ENCODE measurements at places on chromosomes 5 and 9.

GRCh38 chr5:40274568-40274967, 405.1 kb upstream of the PTGER4 start:
- no peak for DNase-seq

GRCh38 chr9:113416149-113416721, 5.7 kb downstream of the C9orf43 start:
- DNase-seq: no peak

GRCh38 chr5:36756848-36757247, 119.7 kb upstream of the NIPBL start:
- DNase-seq: no peak

DNA sequence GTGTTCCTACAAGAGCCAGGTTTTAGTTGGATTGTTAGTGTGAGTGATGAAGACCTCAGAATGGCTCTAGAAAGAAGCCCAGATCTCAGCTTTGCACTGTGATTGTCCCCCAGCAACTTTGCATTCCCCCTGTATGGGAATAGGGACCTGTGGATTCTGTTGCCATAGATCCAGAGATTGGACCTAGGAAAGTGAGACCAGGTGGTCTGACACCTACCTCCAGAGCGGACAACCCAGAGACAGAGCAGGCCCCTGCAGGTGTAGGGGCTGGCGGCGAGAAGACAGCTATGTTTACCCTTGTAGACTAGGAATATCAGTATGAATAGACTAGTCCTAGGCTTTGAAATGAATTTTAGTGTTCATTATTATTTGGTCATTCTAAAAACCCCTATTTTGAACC, 53.6 kb downstream of the IRF1 start:
- no peak for DNase-seq

DNA sequence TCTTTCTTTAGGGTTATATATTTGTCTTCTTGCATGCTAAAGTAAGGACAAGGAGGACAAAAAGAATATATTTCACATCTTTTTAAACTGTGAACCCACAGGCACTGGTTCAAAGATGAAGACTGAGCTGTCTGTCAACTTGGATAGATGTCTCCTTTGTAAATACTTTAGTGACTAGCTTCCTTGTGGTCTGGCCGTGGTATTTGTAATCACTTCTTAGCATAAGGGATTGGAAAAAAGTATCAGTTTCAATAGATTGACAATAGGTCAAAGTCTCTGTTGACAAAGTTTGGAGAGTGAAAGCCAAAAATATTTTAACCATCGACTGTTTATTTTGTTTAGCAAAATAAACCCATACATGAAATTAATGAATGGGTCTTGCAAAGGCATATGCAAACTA, 91.4 kb downstream of the TMEM167A start:
- no peak for DNase-seq

DNA sequence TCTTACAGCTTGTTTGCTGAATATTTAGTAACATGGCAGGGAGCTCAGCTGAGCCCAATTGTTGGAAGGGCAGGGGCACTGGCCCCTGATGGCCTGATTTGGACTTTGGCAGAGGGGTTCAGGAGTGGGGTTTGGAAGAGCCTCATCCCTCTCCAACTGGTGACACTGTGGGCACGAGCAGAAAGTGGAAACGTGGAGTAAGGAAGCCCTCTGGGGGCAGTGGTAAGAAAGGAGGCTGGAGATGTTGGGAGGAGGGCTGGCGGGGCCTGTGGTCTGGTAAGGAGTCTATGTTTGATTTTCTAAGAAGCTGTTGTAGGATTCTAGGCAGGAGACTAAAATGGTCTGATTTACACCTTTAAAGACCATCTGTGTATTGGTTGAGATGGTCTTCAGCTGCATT, 208.9 kb downstream of the HSPA4 start:
- no peak for DNase-seq

- DNase-seq: no peak
Measured at GRCh38 chr5:77010243-77010642, 20.0 kb upstream of the AGGF1 start.

DNA sequence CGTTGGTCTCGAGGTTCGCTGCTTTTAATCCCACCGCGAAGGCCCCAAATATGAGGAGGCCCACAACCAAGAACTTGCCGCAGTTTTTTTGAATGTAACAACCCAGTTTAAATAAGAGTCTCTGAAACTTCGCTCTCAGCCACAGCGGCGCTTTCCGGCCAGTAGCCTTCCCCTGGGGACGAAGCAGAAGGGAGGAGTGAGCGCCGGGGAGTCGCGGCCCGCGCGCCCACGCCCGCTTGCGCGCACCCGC, 10.4 kb downstream of the PTCH1 start:
- peak; percentile 17 for DNase-seq

GRCh38 chr5:151180291-151180690, 22.7 kb upstream of the ANXA6 start:
- no peak for DNase-seq

DNA sequence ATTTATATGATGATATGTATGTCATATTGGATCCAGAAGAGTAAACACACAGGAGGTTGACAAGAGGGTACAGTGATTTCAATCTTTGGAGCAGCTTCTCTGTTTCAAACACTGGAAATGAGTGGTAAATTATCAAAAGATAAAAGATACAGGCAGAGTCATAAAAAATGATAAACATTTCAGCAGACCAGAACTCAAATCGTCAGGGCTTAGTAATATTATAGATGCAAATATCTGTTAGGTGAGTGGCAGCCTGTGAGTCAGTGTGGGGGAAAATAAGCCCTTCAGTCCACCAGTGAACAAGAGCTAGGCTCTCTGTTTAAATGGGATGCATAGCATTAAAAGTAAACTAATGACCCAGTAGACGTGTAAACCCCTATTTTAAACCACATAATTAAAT, 1378.1 kb downstream of the EFNA5 start:
- DNase-seq: no peak

GRCh38 chr5:57710126-57710525, 227.5 kb upstream of the ACTBL2 start:
- no peak for DNase-seq

- DNase-seq: no peak
Measured at GRCh38 chr9:117624106-117624505, 80.1 kb upstream of the TLR4 start.

GRCh38 chr5:11037080-11037479, 276.0 kb upstream of the DAP start:
- DNase-seq: no peak

- no peak for DNase-seq
Measured at GRCh38 chr5:87946271-87946670, 322.4 kb downstream of the TMEM161B start.

GRCh38 chr5:178119915-178120606, 6.7 kb downstream of the N4BP3 start:
- DNase-seq: no peak

DNA sequence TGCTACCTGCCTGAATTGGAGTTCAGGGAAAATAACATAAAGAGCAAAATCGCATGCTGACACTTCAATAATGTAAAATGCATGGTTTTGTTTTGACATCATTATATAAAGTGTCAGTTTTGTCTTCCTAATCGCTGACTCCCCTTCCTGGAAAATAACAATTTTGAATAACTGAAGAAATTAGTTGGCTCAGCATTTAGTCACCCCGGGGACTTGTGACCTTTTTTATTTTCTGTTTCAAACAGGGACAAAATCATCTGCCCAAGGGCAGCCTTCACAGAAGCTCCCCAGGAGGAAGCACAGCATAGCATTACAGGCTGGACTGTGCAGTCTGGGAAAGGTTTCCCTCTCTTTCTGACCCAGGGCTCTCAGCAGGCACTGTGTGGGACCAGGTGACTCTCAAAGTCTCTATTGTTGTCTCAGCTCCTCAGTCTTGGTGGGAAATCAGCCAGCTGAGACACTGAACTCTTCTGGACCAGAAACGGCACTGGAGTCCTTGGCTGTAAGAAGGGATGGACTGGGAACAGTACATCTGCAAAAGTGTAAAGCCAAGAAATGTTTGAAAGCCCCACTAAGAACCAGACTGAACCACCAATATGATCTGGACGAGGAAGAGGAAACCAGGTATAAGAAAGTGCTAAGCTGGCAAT, 671.3 kb upstream of the KLF4 start:
- DNase-seq: no peak

DNA sequence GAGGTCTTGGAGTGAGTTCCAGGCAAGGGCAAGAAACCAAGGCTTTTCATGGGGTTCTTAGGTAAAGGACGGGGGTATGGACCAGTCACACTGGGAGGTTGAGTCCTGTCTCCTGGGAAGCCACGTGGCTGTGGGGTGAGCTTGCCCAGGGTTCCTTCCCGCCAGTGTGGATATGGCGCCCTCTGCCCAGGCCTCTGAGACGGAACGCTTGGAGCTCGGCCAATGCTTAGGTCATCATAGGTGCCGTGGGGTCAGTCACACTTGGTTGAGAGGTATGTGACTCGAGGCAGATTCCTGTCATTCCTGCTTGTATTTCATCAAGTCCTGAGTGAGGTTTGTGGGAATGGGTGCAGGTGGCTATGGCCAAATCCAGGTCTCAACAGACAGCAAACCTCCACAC, 46.2 kb downstream of the TENT4A start:
- DNase-seq: no peak

DNA sequence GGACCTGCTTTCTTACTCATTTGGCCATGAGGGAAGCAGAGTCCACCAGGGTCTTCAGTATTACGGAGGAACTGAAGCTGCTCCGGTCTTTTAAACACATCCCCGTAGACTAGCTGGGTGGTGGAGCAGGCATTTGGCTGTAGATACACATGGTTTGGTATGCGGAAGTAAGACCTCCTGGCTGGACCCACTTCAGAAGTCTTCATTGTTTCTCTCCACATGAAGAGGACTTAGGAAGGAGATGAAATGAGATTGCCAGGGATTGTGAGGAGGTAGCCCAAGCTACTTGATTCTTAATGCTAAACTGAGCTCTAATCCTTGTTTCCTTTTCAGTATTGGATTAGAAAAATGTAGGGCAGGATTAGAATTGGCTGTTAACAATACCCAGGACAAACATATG, 32.9 kb downstream of the STXBP1 start:
- no peak for DNase-seq

- DNase-seq: no peak
Measured at GRCh38 chr9:35923927-35924763, 14.9 kb downstream of the SPAAR start.

- DNase-seq: no peak
Measured at GRCh38 chr9:120536094-120536493, 43.9 kb downstream of the CDK5RAP2 start.

DNA sequence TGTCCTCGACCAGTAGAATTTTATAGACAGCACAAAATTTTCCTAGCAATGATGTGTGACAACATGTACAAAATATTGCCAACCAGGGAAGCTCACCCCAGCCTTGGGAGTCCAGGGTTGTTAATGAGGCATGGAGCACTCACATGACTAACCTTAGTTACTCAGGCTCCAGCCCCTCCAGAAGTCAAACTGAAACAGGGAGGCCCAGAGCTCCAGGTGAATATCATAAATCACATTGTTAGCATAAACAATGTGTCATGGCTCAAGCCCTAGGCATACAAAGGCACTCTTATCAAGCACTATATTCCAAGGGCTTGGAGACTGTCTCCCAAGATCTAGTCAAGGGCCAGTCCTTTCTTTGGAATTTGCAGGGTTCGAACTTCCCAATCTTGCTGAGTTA, 44.4 kb downstream of the TNFAIP8 start:
- no peak for DNase-seq

- no peak for DNase-seq
Measured at GRCh38 chr9:133785753-133786370, 47.7 kb upstream of the SARDH start.

DNA sequence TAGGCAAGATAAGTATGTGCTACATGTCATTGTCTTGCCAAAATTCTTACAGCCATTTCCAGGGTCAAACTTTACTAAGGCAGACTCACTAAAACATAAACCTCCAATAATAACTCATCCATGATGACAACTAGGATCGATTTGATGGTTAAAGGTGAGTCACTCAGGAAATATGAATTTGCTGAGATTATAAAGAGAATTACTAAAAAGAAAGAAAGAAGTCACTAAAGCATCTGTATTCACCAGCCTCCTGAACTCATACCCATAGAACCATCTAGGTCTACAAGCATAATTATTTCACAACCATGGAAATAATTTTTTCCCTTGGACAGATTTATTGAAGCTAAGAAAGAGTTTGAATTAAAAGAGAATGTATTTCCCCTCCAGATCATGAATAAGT, 258.6 kb downstream of the TLE1 start:
- no peak for DNase-seq

GRCh38 chr5:178337334-178337741, 104.7 kb upstream of the PHYKPL start:
- DNase-seq: no peak

DNA sequence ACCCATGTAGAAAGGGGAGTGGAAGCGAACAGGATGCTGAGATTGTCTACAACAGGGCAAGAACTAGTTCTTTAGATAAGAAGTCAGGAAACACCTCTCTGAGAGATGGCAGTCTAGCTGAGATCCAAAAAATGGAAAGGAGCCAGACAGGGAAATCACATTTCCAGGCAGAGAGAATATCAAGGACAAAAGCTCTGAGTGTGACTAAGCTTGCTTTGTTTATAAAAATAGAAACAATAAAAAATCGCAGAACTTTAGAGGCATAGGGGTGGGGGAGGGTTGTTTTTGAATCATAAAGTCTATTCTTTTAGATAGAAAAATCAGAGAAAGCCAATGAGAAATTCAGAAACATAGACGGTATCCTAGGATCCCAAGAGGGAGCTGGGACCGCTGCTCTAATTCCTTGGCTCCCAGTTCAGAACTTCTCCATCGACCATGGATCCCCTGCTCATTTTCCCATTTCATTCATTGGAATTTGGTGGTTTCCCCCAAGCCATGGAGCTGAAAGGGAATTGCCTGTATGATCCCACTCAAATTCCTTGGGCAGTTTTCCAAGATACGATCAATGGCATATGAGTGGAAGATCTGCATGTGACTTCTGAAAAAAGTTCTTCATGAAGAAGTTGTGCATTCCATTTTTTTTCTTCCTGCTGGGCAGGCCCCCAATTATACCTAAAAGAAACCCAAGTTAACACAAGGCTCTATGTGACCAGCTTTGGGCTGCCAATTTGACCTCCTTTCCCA, 182.0 kb downstream of the GRIA1 start:
- no peak for DNase-seq

GRCh38 chr5:140566665-140567064, 2.0 kb downstream of the SLC35A4 start:
- no peak for DNase-seq

- no peak for DNase-seq
Measured at GRCh38 chr5:63961598-63962161, 565 bp downstream of the HTR1A start.

DNA sequence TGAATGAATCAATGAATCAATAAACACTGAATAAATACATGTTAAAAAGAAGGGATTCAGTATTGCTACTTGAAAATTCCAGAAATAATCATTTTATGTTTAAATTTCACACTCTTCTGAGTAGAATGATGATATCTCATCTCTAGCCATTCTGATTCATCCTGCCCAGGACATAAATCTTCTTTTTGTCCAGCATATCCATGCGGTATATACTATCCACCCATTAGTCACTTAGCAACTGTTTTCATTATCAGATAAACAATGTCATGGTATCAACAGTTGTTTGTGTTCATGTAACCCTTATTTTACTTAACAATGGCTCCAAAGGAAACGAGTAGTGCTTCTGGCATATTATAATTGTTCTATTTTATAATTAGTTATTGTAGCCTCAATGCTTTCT, 432.4 kb upstream of the SMC2 start:
- no peak for DNase-seq

GRCh38 chr9:89274838-89275237, 36.2 kb upstream of the CKS2 start:
- no peak for DNase-seq
